ENCODE measurements at places on chromosomes 3 and 15.

GRCh38 chr3:164479978-164480377 is 598.3 kb downstream of the SI start:
- no peak for DNase-seq

- no peak for DNase-seq
These were observed 44.5 kb downstream of the BLM start for GRCh38 chr15:90761629-90762028.

- DNase-seq, result no peak
These were observed 9.0 kb downstream of the ZIC4 start for GRCh38 chr3:147397155-147397874.

DNA sequence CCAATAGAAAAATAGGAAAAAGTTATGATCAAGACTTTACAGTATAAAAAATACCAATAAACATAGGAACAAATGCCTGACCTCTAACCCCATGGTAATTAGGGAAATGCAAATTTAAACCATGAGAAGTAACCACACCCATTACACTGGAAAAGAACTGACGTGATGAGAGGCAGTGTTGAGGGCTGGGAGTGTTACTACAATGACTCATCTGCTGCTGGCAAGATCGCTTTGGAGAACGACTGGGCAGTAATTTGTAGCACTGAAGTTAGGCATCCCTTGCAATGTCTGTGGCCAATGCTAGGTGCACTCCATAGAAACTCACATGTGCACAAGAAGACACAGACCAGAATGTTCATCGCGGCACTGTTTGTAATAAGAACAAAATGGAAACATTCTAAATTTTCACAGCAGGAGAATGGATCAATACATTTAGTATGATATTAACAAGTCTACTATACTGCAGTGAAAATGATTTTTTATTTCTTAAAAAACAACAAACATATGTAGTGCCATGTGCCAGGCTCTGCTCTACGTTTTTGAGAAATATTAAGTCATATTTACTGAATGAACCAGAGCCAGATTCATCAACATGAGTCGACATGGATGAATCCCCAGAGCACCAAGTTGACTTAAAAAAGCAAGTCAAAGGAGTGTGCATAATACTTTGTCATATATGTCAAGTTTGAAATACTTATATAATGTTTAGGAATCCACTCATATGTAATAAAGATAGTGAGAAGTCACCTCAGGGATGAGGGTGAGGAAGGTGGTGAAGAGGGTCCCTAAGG is 37.6 kb upstream of the EPHB3 start:
- no peak for DNase-seq

GRCh38 chr3:158983216-158984099 is 181.6 kb downstream of the MFSD1 start:
- DNase-seq, result no peak

DNA sequence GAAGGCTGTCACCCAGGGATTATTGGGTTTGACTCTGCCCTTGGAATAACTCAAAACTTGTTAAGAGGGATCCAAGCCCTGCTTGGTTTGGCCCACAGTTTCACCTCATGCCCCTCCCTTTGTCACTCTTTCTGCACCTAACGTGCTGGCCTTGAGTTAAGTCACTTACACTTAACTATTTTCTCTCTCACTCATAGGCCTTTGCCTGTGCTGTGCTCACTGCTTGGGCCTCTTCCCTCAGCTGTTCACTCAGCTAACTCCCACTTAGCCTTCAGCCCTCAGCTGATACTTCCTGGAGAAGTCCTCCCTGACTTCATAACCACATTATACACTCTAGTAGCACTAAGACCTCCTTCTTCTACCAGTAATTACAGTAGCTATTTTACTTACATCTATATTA is 133.3 kb downstream of the CMSS1 start:
- no peak for DNase-seq

GRCh38 chr3:54515441-54516213 is 393.3 kb downstream of the CACNA2D3 start:
- DNase-seq, result no peak

- no peak for DNase-seq
These were observed 2.2 kb upstream of the GLB1 start for GRCh38 chr3:33099109-33099645.

GRCh38 chr3:141391991-141392316 is 23.6 kb downstream of the ZBTB38 start:
- DNase-seq, result no peak

- no peak for DNase-seq
These were observed 358.0 kb upstream of the CADM2 start for GRCh38 chr3:84600703-84601225.

DNA sequence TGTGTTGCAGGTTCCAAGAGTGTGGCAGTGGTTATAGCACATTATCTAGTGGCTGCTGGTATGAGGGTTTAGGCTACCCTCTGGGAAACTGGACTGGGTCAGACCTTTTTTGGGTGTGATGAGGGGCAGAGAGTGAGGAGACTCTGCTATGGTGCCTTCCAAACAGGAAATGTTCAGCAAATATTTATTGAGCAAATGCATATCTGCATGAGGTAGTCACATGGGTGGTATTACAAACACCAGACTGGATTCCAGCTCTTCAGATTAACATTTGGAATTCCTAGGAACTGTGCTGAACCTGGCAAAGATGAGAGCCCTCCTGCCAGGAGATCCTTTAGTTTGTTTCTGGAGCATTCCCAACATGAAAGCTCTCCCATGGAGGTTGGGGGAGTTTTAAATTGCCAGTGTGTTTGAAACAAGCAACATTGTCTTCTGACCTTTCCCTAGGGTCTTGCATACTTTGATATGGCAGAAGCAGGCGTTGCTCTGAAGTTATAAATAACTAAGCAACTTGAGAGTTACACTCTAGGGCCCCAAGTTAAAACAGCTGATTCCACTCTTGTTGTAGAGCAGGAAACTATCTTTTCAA is 341.2 kb upstream of the C2CD4B start:
- DNase-seq, result no peak

DNA sequence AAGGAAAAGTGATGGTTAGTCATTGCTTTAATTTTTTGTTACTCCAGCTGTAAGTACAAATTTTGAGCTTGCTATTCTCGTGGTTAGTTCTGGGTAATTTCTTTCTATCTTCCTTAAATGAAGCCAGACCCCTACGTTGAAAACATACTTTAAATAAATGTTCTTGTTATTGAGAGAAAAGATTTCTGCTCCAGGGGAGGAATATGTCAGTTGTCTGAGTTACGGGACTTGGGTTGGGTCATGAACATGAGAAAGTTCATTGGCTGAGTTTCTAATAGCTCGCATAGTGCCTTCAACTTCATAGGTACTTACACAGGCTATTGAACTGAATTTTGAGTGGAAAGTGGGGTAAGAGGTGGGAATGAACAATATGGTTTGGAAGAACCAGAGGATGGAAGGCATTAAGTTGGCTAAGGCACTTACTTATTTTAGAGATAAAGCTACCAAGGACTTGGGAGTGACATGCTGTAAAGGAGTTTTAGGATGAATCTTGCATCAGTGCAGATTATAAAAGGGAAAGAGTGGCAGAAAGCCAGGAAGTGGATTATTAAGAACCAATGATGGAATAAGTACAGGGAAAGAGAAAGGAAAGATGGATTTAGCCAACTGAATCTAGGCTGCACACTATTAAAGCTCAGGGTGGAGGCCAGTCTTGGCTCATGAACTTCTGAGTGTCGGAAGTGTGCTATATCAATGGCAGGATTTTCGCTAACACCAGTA is 1.4 kb downstream of the RPSA start:
- DNase-seq, result no peak

DNA sequence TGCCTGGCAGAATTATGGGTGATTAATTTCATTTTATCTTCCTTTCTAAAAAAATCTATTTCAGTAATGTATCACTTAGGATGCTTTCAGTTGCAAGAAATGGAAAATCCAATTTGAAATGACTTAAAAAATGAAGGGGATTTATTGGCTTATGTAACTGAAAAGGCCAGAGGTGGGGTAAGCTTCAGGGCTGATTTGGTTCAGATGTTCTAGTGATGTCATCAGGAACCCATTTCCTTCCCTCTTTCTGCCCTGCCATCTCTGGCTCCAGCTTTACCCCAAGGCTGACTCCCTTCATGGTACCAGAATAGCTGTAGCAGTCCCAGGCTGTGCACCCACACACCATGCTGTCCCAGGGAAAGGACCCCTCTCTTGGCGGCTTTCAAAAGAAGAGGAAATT is 18.5 kb upstream of the REC114 start:
- DNase-seq, result no peak

- DNase-seq, result no peak
These were observed 60.5 kb downstream of the THBS1 start for GRCh38 chr15:39641191-39641889.

DNA sequence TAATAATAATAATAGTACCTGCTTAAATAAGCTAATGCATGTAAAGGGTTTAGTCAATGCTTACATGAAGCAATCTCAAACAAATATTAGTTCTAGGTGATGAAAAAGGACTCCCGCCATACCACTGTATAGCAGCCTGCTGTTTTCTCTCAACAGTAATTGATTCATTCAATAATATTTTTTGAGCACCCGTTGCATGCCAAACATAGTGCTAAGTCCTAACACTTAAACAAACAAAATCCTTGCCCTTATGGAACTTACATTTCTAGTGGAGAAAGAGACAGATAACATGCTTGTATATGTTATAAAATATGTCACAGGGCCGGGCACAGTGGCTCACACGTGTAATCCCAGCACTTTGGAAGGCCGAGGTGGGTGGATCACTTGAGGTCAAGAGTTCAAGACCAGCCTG is 61.2 kb upstream of the FLNB start:
- DNase-seq, result no peak

DNA sequence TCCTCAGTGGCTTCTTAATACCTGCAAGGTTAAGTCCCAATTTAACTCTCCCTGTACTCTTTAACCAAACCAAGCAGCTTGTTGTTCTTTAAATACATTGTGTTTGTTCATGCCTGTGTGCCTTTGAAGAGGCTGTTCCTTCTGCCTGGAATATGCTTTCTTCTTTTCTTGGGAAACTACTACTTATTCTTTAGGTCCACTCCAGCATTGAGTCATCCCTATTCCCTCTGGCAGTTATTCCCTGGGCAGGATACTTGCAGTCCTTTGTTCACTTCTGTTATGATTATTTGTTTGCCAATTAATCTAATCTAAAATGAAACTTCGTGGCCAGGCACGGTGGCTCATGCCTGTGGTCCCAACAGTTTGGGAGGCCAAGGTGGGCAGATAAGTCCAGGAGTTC is 139.3 kb downstream of the ZNF609 start:
- no peak for DNase-seq

DNA sequence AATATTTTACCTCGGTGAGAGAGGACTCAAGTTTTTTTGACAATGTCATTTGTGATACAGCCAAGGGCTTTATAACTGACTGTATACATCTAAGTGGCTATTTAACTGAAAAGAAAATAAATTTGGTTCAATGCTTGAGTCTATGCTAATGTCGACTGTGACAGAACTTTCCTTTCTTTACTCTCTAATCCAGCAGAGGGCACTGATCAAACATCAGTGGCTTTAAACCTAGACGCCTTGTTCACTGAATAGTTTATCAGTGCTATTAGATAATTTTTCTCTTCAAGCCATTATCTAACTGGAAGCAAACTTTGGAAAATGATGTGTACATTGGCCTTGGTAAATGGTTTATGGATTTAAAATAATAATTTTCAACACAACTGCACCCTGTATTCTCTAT is 285.1 kb downstream of the CHL1 start:
- no peak for DNase-seq

- DNase-seq, result no peak
These were observed 81.6 kb downstream of the SOX14 start for GRCh38 chr3:137845666-137846065.

DNA sequence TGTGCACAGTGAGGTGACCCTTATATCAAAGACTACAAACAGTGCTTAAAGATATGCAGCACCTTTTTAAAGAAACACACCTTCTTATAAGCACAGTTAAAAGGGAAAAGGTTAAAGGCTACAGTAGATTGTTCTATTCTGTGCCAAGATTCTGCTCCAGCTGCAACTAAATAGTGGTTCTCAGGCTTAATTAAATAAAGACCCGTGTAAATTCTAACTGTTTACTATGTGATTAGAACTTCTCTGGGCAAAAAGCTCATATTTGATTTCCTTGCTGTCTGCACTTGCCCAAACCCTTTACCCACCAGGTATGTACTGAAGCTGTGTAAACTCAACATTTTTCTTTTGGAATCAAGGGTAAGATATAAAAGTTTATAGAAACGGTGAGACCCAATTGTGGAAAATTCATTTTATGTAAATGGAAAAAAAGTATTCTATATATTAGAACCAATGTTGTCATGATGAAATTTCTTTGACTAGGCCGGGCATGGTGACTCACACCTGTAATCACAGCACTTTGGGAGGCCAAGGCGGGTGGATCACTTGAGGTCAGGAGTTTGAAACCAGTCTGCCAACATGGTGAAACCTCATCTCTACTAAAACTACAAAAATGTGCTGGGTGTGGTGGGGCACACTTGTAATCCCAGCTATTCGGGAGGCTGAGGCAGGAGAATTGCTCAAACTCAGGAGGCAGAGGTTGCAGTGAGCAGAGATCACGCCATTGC is 230.6 kb downstream of the MECOM start:
- no peak for DNase-seq

- no peak for DNase-seq
These were observed 7.0 kb upstream of the CPNE9 start for GRCh38 chr3:9696480-9697220.

GRCh38 chr15:38253351-38253781 is 730 bp downstream of the SPRED1 start:
- DNase-seq, result peak; percentile 2

- DNase-seq, result no peak
These were observed 66.8 kb downstream of the CD200R1L start for GRCh38 chr3:112779558-112780480.

- no peak for DNase-seq
These were observed 25.4 kb downstream of the TGM4 start for GRCh38 chr3:44899683-44900367.

DNA sequence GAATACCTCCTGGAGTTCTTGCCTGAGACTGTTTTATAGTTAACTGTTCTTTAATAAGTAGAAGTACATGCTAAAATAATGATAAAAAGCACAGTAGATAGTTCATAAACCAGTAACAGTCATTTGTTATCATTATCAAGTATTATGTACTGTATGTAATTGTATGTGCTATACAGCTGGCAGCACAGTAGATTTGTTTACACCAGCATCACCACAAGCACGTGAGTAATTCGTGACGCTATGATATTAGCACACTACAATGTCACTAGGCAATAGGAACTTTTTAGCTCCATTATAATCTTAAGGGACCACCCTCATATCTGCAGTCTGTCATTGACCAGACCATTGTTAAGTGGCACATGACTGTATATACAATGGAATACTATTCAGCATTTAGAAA is 534.7 kb downstream of the FHIT start:
- no peak for DNase-seq
